Jurkat, Clone E6-1 (cell line): ENCODE measurements at places on chromosomes 5 and 9.

- DNase-seq: no peak
Measured at GRCh38 chr9:91541734-91542133, 118.1 kb upstream of the NFIL3 start.

GRCh38 chr9:37029304-37029775 lies 4.7 kb downstream of the PAX5 start:
- DNase-seq: no peak

GRCh38 chr9:129619787-129620668 lies 873 bp downstream of the C9orf50 start:
- no peak for DNase-seq

- DNase-seq: no peak
Measured at GRCh38 chr5:100165309-100165708, 369.9 kb upstream of the FAM174A start.

DNA sequence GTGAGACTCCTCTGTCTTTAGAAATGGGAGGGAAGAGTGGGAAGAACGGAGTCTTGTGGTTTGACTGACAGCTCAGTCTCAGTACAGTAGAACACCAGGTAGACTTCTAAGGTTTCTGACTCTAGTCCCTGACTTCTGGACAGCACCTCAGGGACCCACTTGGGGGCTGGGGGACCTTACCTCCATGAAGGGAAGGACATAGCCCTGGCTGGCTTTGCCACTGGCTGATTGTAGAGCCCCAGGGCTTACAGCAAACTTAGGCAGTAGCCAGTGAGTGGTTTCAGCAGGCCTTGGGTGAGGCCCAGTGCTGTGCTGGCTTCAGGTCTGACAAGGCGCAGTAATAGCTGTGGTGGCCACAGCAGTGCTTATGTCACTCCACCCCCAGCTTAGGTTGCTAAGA lies 290.0 kb upstream of the PRR16 start:
- DNase-seq: no peak

DNA sequence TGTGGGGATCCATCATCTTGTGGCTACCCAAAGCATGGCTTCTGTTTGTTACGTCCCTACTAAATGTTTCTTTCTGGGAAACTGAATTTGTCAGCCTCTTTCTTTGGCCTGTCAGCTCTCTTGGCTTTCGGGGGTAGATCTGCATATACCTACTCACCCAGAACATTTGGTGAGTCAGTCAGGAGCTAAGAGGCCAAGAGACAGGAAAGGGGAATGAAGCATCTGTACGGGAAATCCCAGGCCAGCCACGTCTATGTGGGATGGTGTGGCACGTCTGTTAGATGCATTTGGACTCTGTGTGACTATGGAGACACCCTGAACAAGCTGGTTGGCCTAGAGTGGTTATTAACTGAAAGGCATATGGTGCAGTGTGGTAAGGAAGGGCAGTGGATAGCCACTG lies 58.1 kb downstream of the CDO1 start:
- DNase-seq: no peak

DNA sequence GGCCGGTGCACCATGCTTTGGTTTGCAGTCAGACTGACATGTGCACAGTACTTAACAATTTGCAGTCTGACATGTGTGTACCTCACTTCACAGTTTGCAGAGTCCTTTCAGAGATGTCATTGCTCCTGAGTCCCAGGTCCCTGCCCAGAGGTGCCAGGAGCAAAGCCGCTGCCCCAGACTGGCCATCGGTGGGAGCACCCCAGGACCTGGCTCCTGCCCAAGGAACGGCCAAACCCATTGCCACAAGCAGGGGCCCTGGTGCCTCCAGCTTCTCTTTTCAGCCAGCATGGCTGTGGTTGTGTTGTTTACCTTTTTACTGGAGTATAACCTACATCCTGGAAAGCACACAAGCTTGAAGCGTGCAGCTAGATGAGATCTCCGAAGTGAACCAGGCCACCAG lies 28.6 kb downstream of the RASGEF1C start:
- no peak for DNase-seq

GRCh38 chr9:118395415-118395814 lies 691.2 kb downstream of the TLR4 start:
- peak; percentile 52 for DNase-seq
